ENCODE measurements at places on chromosomes 2 and 18.
A peak's percentile ranks its signal among the peaks of the same experiment; 100 is the strongest.

DNA sequence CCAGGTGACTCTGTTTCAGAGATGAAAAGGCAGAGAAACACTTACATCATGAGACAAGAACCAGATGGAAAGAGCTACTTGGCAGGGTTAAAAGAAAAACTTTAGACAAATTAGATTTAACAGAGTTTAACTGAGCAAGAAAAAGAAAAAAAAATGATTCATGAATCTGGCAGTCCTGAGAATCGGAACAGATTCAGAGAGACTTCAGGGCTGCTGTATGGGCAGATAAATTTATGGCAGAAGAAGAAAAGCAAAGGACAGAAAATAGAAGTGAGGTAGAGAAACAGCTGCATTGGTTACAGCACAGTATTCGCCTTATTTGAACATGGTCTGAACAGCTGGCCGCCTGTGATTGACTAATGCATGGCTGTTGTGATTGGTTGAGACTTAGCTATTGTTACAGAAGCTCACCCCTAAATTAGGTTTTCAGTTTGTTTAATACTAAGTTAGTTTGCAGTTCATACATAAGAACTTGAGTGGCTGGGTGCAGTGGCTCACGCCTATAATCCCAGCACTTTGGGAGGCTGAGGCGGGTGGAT lies 43.0 kb upstream of the RHOB start:
- DNase-seq: no peak

DNA sequence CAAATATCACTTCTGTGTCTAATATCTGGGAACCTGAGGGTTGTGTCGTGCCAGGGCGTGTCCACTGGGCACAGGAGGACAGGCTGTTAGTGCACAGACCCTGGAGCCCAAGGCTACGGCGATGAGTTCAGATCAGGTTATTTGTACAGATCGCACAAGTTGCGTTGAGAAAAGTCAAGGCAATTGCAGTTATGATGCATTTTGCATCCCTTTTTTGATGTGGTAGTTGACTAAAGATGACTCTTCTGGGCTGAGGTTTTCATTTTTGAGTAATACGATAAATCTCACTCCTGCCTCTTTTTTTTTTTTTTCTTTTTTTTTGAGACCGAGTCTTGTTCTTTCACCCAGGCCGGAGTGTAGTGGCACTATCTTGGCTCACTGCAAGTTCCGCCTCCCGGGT lies 7.2 kb downstream of the RBFA start:
- no peak for DNase-seq

- no peak for DNase-seq
Measured at GRCh38 chr18:13574761-13575160, 151.6 kb downstream of the FAM210A start.

DNA sequence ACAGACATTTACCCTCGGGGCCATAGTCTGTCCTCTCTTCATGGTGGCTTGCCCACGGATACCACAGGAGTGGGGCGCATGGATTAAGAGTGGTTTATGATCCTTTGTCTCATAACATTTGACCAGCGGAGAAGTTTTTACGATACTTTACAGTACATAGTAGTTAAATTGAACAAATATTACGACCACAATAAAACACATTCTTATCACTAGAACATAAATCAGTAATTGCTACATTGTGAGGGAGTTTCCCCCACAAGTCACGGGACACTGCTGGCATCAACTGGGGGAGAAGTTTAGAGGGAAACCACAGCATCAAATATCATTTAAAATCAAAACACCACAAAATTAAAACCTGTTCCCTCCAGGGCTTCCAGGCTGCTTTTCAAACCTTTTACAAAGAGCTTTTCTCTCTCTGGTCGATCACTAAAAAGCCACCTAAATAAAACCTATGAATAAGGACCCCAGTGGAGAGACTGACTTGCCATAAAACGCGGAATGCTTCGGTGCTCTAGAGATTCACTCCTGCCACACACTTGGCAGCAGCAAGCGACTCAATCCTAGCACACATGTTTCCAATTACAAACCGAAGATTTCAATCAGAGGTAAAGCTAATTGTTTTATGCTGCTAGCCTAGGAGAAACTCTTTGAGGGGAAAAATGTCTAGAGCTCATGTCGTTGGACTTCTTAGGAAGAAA lies 173.7 kb upstream of the HNRNPA3 start:
- no peak for DNase-seq

DNA sequence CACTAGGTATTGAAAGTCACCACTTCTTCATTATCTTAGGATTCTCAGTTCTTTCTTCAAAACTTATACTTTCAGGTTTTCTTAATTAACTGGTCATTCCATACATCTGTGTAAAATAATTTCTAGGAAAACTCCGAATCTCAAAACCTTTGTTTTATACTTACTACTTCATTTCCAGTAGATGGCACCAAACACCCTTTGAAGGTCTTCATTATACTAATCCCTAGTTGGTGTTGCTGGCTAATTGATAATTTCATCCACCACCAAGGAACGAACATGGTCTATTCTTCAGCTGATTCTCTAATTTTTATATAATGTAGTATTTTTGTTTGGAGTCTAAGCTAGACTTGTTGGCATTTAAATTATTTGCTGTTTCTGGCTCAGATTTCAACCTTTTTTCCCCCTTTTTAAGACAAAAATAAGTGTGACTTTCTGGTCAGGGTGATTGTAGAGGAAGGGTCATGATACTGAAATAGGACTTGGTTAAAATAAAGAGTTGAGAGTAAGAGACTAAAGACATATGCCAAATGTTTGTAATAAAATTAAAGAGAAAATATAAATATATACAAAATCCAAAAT lies 2.8 kb upstream of the MXD1 start:
- DNase-seq: peak; percentile 40

- DNase-seq: no peak
Measured at GRCh38 chr2:88903749-88904353, 212.4 kb downstream of the RPIA start.

DNA sequence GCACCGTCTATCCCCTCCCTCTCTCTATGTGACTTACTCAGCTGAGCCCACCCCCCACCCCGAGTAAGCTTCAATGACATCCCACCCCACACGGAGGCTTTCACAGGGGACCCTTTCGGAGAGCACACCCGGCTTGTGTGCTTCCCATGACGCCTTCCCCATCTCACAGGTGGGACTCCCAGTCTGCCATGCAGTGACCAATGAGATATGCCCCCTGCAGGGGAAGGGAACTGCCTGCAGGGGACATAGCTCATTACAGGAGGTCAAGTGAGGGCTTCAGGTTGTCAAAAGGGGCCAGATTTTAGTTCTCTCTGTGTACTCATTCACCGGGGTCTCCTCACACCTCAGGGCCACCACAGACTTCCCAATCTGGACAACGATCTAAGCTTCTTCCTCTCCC lies 112.6 kb downstream of the GAREM1 start:
- no peak for DNase-seq

DNA sequence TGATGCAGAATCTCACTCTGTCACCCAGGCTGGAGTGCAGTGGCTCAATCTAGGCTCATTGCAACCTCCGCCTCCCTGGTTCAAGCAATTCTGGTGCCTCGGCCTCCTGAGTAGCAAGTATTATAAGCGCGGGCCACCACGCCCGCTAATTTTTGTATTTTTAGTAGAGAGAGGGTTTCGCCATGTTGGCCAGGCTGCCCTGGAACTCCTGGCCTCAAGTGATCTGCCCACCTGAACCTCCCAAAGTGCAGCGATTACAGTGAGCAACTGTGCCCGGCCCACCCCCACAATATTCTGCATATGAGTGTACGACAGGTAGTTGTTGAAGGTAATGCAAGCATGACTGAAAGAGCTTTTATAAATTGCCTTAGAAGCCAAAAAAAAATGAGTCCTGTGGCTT lies 1.2 kb downstream of the WDR75 start:
- DNase-seq: no peak

- no peak for DNase-seq
Measured at GRCh38 chr18:9734189-9734588, 26.1 kb downstream of the RAB31 start.

DNA sequence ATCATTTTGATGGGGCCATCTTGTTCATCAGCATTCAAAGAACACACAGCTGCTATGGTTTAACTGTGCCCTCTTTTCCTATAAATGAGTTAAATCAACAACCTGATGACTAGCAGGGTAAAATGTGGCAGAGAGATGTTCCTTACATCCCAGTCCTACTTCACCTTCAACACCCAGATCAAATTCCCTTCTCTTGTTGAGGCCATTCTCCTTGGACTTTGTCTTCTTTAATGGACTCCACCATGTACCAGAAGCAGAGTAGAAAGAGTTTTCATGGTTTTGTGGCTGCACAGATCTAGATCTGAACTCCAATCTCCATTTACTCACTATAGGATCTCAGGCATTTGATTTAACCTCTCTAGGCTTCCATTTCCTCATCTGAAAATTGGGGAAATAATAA lies 6.4 kb upstream of the UPP2 start:
- no peak for DNase-seq

DNA sequence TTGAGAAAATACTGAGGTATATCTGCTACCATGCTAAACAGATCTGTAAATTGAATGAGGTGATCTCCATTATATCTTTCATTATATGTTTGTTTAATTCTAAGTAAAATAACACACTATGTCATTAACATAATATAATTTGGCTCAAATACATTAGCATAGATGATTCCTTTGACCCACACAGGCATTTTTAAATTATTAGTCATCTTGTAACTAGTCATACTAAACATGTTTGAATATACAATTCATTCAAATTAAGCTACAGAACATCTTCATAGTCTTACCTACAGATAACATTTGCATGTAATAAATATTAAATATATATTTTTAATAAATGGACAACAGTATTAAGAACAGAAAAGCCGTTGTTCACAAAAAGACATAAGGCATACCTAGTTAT lies 52.7 kb upstream of the KYNU start:
- DNase-seq: no peak

DNA sequence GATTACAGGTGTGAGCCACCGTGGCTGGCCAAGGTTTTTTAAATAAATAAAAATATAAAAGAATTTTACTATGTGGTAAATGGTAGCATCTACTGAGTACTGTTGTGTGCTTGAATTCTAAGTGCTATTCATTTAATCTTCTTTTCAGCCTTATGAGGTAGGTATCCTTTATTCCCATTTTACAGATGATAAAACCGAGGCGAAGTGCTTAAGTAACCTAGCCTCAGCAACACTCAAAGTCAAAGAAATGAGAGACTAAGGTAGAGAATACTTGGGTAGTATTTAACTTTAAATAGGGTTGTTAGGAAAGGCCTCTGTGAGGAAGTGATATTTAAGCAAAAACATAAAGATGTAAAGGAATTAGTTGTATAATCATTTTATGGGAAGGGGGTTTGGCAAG lies 5.7 kb upstream of the THOC1 start:
- no peak for DNase-seq

GRCh38 chr2:230601510-230601909 lies 111.1 kb upstream of the CAB39 start:
- DNase-seq: no peak

GRCh38 chr18:2982022-2982421 lies 30.9 kb downstream of the LPIN2 start:
- no peak for DNase-seq

Data from NCI-H2029 (cell line).